ENCODE measurements at places on chromosomes 12 and 14. TPM values are rescaled to one million over a fixed set of nuclear protein-coding genes. Genes with fewer than 3 reads are reported as not detected.

DNA sequence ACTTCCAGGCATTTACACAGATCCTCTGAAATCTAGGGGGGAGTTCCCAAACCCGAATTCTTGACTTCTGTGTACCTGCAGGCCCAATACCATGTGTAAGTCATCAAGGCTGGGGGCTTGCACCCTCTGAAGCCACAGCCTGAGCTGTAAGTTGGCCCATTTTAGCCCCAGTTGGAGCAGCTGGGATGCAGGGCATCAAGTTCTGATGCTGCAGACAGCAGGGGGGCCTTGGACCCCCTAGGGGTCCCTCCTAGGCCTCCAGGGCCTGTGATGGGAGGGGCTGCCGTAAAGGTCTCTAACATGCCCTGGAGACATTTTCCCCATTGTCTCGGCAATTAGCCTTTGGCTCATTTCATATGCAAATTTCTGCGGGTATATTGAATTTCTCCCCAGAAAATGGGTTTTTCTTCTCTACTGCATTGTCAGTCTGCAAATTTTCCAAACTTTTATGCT, 59.5 kb downstream of the LRIG3 start:
- peaks cover 2% of the 10 kb centered on the region for H3K36me3 ChIP-seq
- no peak for DNase-seq
- no peak overlapping the region for H3K4me3 ChIP-seq
- H3K27ac ChIP-seq: no peak overlapping the region
- H3K27me3 ChIP-seq: no peaks in the 10 kb centered on the region

DNA sequence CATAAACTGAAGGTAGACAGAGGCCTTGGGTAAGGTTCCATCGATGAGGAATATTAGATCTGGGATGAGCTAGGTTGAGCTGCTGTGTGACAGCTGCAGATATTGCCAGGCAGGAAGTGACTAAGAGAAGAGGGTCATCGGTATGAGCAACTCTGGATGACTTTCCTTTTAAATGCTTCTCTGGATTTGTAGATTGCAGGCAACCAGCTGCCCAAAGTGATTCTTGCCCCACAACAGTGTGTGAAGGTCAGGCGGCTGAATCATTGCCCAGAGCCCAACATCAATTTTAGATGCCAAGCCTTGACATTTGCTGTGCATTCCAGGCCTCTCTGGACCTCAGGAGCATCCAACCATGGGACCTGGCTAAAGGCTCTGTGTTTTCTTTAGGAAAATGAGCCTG, 255.9 kb downstream of the DPF3 start:
- H3K4me1 ChIP-seq: no peaks in the 10 kb centered on the region
- no peak overlapping the region for H3K27ac ChIP-seq
- no peak overlapping the region for H3K4me3 ChIP-seq
- no peaks in the 10 kb centered on the region for H3K27me3 ChIP-seq
- DNase-seq: no peak

CLECL1 gene
- total RNA-seq: not detected

DNA sequence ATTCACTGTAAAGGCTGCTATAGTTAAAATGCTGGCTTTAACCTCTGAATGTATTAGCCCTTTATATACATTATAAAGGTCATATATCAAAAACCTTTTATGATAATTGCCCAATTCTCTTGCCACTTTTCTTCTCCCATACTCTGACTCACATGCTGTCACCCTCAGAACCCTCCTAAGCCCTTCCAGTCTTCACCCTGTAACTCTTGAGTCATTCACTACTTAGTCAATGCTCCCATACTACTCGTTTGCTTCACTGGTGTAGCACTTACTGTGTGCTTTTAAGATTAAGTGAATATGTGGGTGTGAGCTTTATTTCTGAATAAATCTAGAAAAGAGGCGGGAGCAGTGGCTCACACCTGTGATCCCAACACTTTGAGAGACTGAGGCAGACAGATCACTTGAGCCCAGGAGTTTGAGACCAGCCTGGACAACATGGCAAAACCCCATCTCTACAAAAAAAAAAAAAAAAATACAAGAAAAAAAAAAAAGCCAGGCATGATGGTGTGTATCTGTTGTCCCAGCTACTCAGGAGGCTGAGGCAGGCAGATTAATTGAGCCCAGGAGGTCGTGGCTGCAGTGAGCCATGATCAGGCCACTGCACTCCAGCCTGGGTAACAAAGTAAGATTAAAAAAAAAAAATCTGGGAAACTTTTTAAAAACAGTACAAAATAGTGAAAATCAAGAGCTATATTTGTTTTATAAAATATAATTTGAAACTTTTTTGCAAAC, 37.6 kb downstream of the SPATA7 start:
- H3K4me1 ChIP-seq: peaks cover 14% of the 10 kb centered on the region
- H3K27ac ChIP-seq: no peak overlapping the region
- DNase-seq: no peak
- no peak overlapping the region for H3K4me3 ChIP-seq
- no peaks in the 10 kb centered on the region for H3K27me3 ChIP-seq
- H3K36me3 ChIP-seq: no peaks in the 10 kb centered on the region

APOF gene
- total RNA-seq: not detected

DNA sequence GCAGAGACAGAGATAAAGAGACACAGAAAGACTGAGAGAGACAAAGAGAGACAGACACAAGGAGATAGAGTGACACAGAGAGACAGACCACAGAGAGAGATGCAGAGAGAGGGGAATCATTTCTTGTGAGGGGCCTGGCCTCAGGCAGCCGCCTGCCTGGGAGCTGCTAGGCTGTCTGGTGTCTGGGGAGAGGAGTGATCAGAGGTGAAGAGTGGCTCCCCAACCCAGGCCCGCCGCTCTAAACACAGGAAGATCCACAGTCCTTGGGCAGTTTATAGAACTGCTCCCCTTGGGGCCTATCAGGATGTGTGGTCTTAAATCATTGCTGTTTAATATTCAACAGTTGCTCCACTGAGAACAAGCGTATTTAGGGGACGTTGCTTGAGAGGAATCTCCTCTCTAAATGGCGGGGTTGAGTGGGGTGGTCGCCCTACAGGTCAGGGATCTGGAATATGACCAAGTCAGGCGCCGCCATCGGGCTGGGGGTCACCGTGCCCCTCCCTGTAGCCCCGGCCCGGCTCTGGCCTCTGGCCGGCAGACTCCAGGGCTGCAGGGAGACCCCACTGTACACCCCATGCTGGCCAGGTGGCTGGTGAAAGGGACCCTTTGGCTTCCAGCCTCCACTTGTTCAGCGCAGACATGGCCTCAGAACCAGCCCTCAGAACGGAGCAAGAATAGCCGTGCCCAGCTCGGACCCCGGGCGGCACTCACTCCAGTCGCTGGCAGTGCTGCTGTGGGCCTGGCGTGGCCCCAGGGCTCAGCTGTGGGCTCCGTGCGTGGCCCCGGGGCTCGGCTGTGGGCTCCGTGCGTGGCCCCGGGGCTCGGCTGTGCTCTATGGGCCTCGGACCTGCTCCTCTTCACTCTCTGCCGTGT, 89.4 kb downstream of the GALNT9 start:
- no peaks in the 10 kb centered on the region for H3K27me3 ChIP-seq
- no peak for DNase-seq
- H3K4me1 ChIP-seq: no peaks in the 10 kb centered on the region
- no peak overlapping the region for H3K27ac ChIP-seq
- no peak overlapping the region for H3K4me3 ChIP-seq

SLC25A29 gene
- 63.9 TPM for total RNA-seq

GRCh38 chr12:56257491-56258067, 605 bp downstream of the ANKRD52 start:
- peak overlapping the region; percentile 59 for H3K4me3 ChIP-seq
- no peaks in the 10 kb centered on the region for H3K27me3 ChIP-seq
- peak; percentile 22 for DNase-seq
- peaks cover 17% of the 10 kb centered on the region for H3K36me3 ChIP-seq

TPCN1 gene
- total RNA-seq: 78.4 TPM

DNA sequence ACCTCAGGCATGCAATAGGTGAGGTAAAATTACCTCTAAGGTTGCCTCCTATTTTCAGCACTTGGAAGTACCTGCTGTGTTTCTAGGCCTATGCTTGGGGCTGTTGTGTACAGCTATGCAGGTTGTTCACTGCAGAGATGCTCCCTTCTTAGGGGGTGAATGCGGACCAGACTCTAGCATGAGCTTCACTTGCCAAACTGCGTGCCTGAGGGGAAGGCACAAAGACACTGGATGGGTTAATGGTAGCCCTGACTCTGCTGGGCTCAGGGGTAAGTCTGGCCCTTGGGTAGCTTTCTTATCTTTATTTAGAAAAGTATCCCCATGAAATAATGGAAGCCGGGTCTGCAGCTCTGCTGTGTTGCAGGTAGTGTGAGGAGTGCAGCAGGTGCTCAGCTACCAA, 35.7 kb downstream of the B4GALNT3 start:
- H3K27me3 ChIP-seq: no peaks in the 10 kb centered on the region

LRRC23 gene
- total RNA-seq: 7.0 TPM

- H3K27me3 ChIP-seq: no peaks in the 10 kb centered on the region
- H3K36me3 ChIP-seq: no peaks in the 10 kb centered on the region
- no peaks in the 10 kb centered on the region for H3K4me1 ChIP-seq
- no peak for DNase-seq
- H3K27ac ChIP-seq: no peak overlapping the region
These were observed 17.7 kb upstream of the C1S start for GRCh38 chr12:7042842-7043241.

DNA sequence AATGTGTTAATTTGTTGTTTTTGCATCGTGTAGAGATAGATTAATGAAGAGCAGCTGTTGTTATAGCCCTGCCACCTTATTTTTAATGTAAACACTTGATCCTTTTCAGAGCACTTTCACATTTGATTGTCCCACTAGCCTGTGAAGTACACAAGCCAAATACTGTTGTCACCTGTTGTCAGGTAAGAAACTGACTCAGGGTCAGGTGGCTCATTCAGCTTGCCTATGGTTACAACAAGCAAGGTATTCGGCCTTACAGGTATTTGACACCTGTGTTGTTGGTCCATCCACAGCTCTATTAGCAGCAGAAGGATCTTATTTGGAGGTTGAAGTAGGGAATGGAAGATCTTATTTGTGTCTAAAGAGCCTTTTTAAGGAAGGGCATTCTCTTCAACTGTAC, 108.9 kb downstream of the GPR135 start:
- H3K4me3 ChIP-seq: no peak overlapping the region
- no peaks in the 10 kb centered on the region for H3K36me3 ChIP-seq
- H3K4me1 ChIP-seq: no peaks in the 10 kb centered on the region
- no peak overlapping the region for H3K27ac ChIP-seq
- no peak for DNase-seq
- H3K27me3 ChIP-seq: no peaks in the 10 kb centered on the region

GRCh38 chr14:61342486-61342885, 21.1 kb downstream of the PRKCH start:
- H3K4me3 ChIP-seq: no peak overlapping the region
- H3K36me3 ChIP-seq: no peaks in the 10 kb centered on the region
- H3K27ac ChIP-seq: no peak overlapping the region
- H3K4me1 ChIP-seq: no peaks in the 10 kb centered on the region
- H3K27me3 ChIP-seq: no peaks in the 10 kb centered on the region

ERBB3 gene
- 74.8 TPM for total RNA-seq

GRCh38 chr14:76776428-76777251, 15.4 kb downstream of the VASH1 start:
- no peak overlapping the region for H3K4me3 ChIP-seq
- DNase-seq: no peak
- H3K36me3 ChIP-seq: no peaks in the 10 kb centered on the region

All from body of pancreas (tissue), 4 donors.